Stimulated activated CD8-positive, alpha-beta memory T cell treated with anti-CD3 and anti-CD28 coated beads, Interleukin-15, amount 100 ng/mL, for 48 hours (primary cell): ENCODE measurements at places on chromosomes 6 and 20.

- no peak for DNase-seq
Measured at GRCh38 chr6:22808466-22808865, 239.1 kb downstream of the HDGFL1 start.

GRCh38 chr6:120237221-120237620, 887.7 kb upstream of the MAN1A1 start:
- DNase-seq = no peak

- no peak for DNase-seq
Measured at GRCh38 chr6:63347599-63347998, 27.8 kb upstream of the LGSN start.

DNA sequence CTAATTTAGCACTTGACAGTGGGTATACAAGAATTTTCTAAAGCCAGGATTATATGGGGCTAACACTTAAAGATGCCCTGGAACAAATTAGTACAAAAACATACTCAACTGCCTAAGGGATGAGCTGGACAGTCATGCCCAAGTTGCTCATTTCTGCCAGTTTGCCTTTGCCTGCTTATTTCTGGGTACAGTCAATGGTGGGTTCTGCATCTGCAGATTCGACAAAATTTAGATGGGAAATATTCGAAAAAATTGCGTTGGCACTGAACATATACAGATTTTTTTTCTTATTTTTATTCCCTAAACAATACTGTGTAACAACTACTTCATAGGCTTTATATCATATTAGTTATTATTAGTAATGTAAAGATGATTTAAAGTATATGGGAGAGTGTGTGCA, 591.9 kb downstream of the EPM2A start:
- no peak for DNase-seq

- DNase-seq = no peak
Measured at GRCh38 chr6:113522376-113522775, 334.8 kb upstream of the MARCKS start.

DNA sequence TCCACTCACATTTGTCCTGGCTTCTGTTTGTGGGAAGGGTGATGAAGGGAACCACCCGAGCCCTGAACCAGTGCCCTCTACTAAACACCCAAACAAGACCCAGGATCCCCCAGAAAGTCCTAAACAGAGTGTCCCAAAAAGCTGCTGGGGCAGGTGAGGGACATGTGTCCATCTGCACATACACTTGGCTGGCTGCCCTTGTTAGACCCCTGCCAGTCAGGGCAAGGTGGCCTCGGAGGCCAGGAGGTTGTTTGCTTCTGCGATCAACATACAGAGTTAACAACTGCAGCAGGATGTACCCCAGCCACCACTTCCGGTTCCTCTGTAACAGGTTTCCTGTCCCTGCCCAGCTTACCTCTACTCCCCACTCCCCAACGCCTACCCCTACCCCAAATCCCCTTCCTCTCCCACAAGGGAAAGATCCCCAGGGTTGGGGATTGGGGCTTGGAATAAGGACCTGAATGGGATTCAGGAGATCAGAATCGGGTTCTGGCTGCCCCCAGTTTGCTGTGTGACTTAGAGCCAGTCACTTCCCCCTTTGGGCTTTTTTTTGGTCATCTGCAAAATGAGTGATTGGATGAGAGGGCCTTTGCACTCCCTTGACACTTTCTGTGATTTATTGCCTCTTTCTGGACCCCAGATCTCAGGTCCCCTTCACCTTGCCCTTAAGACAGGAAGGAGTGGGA, 13.9 kb downstream of the DEF6 start:
- DNase-seq = no peak

- DNase-seq = no peak
Measured at GRCh38 chr20:44031781-44032582, 117.3 kb downstream of the TOX2 start.

DNA sequence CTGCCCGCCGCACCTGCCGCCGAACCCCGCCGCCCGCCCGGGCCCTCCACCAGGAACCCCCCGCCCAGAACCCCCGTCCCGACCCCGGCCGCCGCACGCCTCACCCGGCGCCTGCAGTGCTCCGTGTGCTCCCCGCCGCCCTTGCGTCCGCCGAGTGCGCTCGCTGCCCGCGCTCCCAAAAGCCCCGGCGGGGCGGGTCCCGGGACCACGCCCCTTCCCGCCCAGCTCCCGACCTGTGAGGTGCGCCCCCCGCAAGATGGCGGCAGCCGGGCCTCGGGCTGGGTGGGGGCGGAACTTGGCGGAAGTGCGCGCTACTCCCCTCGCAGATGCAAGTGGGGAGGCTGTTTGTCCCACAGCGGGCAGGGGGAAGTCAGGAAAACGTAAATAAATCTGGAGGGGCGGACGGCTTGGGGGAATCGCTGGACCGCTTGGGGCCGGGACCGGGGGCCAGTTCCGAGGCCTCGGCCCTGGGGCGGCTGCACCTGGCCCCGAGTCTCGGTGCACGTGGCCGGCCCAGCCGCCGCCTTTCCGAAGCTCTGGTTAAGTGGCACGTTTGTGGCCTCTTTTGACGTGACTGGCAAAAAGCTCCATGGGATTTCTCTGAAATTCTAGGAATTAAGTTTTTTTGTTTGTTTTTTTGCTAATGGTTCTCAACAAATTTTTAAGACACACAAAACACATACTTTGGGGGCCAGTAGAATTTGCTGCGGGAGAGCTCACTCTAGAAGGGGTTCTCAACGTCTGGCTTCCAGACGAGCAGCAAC, at the start of gene EZR:
EZR (minus strand) TSS at position 156 of the 764 bp plus-strand sequence. CDS start 1,275 bp downstream, outside the sequence.
- DNase-seq = peak; percentile 83

DNA sequence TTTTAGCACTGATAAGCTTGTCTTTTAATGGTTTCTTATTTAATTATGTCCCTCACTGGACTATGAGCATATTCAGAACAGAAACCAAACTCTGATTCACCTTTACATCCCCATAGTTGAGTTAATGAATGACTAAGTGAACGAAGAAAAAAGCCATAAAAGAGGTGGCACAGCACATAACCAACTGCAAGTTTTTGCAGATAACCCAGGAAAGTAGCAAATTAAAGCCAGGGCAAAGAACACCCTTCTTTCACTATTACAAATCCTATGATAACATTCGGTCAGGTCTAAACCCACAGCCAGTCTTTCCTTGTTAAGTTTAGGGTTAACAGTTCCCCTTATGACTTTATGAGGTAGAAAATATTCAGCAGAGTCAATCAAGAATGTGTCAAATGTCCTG, 102.7 kb downstream of the RIN2 start:
- no peak for DNase-seq

- no peak for DNase-seq
Measured at GRCh38 chr6:133466680-133467079, 225.5 kb downstream of the EYA4 start.

DNA sequence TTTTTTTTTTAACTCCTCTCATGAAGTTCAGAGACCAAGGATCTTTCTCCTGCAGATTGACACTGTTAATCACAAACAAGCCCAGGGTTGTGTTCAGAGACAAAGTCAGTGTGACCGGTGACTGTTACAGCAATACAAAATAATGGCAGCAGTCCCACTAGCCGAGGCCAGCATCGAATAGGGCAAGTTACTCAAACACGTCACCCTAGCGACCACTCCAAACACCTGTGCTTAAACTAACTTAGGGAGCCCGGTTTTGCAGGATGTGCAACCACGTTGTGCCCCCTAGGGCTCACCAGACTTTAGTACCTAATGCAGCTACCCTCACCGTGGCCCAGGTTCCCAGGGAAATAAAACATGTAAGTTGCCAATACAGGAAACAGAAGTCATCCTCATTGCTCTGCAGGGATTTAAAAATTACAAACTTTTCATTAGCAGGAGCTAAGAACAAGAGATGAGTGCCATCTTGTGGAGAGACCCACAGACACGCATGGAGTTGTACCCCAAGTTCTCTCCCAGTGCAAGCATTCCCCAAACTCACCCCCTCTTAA, 38.1 kb downstream of the FAM50B start:
- DNase-seq = no peak

DNA sequence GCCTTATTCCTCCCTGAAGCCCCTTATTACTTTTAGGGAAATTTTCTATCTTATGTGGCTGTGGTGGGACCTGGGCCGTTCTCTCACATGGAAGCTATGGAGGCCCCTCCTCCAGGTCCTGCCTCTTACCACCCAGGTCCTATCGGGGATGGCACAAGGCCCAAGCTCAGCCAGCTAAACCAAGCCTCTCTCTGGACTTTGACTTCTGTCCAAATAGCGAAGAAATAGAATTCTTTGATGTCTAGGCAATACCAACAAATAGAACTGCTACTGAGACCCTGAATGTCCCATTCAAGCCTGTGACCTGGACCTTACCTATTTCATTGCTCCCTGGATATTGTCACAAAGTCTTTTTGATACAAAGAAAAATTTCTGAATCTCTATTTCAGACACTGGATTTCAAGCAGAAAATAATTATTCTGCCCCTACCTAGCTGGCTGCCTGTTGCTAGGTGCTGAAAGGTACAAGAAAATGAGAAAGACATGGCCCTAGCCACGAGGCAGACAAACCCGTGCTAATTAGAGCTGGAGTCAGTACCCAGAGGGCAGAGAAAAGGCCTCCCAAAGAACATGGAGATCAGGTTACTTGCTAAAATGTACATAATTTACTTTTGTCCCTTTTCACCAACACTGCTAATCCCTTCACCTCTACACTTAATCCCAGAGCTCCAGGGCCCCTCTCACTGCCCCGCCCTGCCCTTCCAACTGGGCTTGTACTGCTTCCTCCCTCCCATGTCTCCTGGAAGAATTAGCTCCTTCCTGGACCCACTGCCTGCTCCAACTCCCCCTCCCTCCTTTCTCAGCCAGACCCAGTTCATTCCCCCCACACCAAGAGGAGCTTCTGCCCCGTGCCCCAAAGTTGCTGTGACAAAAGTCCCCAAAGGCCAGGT, 15.5 kb upstream of the NNAT start:
- no peak for DNase-seq

DNA sequence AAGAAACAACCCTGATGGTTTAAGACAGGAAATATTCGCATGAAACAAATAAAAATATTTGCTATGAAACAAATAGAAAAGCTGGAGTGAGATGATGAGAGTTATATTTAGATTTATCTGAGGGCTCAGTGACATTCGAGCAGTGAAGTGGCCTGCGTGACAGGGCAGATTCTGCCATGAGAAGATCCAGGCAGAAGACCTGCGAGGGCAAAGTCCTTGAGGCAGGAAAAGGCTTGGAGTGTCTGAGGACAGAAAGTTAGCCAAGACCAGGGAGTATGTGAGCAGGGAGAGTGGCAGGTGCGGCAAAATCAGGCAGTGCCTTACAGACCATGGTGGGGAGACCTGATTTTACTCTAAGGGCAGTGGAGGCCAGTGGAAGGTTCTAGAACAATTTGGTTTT, 66.9 kb upstream of the RIN2 start:
- no peak for DNase-seq

- peak; percentile 32 for DNase-seq
Measured at GRCh38 chr6:146770965-146771735, 172.4 kb downstream of the ADGB start.

GRCh38 chr6:19697744-19698290, 139.4 kb upstream of the ID4 start:
- DNase-seq = no peak

DNA sequence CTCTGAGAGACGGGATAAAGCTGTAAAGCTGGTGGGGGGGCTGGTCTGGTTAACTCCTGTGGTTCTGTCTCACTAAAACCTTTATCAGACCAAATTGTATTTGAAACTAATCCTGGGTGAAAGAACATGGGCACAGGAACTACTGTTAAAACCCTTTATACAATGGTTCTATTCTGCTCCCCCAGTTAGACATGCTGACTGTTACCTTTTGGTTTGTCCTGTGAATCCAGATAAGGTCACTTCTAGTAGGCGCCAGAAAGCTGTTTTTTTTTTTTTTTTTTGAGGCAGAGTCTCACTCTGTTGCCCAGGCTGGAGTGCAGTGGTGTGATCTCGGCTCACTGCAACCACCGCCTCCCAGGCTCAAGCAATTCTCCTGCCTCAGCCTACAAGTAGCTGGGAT, 29.7 kb downstream of the GSTA4 start:
- no peak for DNase-seq

GRCh38 chr6:167669870-167670802, 156.6 kb upstream of the AFDN start:
- DNase-seq = no peak

- no peak for DNase-seq
Measured at GRCh38 chr6:147530132-147531060, 21.9 kb downstream of the SAMD5 start.

DNA sequence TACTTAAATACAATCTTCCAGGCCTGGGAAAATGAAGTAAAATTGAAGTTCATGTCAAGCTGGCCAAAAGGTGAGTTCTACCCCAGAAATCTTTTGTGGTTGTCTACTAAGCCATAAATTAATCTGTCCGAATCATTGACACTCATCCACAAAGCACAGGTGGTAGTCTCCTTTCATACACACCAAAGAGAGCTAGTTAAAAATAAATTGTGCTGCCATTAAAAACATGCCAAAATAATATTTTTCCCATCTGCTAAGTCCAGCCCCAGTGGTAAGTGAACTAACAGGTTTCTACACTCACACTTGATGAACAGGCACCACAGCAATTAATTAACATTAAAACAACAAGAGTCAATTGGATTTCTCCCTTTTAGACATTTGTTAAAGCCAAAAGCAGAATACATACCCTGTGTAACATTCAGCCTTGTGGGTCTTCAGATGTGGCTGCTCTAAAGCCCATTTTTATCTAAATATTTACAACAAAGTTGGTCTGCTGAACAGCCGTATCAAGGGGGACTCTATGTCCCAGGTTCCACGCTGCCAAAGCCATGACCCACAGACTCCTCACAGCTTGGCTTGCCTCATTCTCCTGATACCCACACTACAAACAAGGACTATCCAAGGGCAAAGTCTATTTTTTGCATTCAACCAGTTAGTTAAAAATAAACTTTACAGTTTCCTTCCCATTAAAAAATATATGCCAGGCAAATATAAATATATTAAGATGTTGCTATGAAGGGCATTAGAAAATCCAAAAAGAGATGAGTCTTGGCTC, 490.4 kb downstream of the BMP2 start:
- DNase-seq = no peak
